GM23338 (cell line): ENCODE measurements at places on chromosomes 2 and 18.
A peak's percentile ranks its signal among the peaks of the same experiment; 100 is the strongest.

GRCh38 chr2:84879584-84880394 is 1.1 kb downstream of the TRABD2A start:
- DNase-seq = peak; percentile 63

DNA sequence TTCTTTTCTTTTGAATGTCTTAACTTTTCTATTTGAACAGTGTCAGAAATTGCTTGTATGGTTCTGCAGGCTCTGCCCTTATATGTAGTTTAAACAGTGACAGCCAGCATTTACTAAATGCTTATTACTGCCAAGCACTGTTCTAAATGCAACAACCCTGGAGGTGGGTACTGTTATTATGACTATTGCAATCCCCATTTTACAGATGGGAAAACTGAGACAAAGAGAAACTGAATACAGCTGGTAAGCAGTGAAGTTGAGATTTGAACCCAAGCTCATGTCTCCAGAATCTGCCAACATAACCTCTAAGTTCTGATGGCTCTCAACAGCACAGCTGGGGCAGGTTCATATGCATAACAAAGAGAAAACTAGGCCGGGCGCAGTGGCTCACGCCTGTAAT is 105.7 kb upstream of the GATA6 start:
- no peak for DNase-seq

DNA sequence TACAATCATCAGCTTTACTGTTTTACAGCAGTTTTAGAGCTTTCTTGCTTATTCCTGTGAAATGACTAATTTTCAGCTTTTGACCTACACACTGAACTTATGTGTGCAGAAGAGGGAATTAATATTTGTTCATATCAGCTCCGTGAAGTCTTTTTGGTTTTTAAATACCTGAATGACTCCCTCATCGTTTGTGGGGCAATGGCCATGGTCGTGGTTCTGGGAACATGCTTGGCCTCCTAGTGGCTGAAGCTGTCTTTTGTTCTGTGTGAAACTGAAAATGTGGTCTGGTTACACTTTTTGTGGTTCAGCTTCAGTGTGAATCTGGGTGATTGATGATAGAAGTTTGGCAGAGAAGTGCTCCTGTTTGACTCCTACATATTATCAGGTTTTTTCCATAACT is 408.1 kb downstream of the THSD7B start:
- DNase-seq = peak; percentile 60

DNA sequence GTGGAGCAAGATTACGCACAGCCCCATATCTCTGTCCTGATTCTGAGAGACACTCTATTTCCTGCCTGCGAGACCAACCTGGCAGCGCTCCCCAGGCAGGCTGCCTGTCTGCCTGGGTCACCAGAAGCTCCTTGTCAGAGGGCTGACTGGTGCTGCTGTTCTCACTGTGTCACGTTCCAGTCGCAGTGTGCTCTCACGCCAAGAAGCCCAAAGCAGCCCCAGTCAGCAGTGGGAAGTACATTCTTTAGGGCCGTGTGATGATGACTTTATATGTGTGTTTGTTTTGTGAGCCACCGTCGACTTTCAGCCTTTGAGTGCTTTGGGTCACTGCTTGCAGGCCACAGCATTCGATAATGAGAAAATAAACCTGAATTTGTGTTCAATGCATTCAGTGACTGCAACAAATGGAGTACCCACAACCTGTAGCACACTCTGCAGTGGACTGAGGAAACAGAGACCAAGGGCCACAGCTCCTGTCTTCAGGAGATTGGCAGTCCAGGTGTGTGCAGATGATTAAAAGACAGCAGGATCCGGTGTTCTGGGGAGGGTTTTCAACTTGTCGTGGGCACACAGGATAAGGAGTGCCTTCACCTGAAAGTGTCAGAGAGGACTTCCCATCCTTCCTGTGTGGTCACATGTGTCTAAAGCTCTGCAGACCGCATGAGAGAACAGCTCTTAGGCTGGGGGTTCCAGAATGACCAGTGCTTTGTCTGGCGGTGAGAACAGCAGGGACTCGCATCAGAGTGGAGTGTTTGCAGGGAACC is 4.8 kb downstream of the TNFRSF11A start:
- peak; percentile 21 for DNase-seq

- DNase-seq = no peak
Measured at GRCh38 chr2:20404950-20405349, 41.9 kb upstream of the RHOB start.

DNA sequence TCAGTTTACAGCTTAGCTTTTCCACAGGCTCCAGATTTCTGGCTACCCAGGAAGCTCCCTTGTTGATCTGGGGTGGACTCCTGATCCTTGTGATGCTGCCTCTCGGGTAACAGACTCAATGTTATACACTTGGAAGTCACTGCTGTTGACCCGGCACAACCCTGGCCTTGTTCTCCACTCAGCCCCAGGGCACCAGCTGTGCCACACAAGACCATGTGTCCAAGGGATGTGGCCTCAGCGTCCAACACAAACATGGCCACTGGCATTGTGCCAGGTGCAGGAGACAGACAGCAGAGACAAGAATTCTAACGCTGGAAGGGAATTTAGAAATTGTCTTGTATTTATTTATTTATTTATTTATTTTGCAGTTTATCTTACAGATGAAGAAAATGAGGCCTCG is 39.0 kb upstream of the PPP4R1 start:
- DNase-seq = no peak

DNA sequence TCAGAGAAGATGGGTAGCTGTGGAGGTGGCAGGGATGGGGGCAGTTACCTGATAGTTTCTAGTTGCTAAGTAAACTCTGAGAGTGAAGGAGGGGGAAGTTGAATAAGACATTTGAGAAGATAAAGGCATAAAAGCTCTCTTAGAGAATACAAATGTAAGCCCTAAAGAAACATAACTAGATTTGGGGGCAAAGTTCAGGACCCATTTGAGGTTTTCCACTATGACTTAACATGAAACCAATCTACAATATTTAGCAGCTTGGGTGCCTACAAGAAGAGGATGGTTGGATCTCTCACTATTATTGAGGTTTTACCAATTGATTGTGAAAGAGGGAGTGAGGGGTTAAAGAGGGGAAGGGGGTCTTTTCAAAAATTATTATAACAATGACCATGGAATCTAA is 34.4 kb upstream of the LYPD6 start:
- DNase-seq = no peak

GRCh38 chr2:104385743-104386142 is 468.2 kb upstream of the POU3F3 start:
- DNase-seq = no peak

GRCh38 chr2:30436859-30437435 is 10.1 kb upstream of the LCLAT1 start:
- no peak for DNase-seq

DNA sequence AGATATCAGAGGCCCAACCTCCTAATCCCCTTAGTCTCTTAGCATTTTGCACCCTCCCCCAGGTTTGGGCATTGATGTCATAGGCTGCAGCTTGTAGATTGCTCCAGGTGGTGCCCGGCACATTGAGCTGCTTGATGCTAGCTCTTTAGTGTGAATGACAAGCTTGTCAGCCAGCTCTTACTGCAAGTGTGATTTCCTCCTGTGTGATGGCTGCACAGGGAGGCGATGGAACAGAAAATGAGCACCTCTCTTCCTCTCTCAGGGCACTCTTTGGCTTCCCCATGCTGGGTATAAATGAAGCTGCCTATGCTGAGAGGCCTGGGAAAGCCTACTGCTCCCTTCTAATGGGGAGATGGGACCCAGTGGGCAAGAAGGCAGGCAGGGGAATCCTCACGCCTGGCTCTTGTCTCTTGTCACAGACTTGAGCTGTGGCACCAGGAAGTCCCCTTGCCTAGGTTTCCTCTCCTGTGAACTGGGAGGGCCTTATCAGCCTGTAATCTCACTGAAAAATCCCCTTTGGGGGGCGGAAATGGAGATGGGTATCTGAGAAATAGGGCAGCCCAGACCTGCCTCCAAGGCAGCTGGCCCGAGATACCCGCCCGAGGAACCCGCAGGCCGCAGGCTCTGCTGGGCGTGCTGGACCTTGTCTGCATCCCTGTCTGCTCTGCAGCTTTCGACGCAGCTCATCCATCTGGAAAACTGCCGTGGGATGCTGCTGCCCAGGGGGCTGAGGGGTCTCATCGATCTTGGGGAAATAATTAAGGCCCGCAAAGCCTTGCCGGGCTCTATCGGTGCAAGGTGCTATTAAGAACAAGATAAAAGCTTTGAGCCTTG is 163.5 kb upstream of the CXCR4 start:
- no peak for DNase-seq

GRCh38 chr2:62568983-62569837 is 63.2 kb upstream of the TMEM17 start:
- DNase-seq = no peak

- DNase-seq = no peak
Measured at GRCh38 chr2:184689638-184690037, 91.3 kb downstream of the ZNF804A start.

DNA sequence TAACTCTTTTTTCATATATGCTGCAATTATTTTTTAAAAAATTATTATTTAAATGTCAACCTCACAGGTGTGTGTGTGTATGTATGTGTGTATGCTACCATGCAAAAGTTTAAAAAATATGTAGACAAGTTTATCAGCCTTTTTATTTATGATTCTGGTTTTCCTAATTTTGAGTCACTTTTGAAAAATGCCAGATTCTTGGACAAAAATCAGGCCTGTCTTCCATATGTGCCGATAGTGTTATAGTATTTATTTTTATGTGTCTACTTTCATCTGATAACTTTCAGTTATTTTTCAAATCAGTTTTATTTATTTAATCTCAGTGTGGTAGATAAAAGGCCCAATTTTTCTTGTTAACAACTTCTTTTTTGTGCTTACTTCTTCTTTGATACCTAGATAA is 176.2 kb downstream of the RDH14 start:
- no peak for DNase-seq

DNA sequence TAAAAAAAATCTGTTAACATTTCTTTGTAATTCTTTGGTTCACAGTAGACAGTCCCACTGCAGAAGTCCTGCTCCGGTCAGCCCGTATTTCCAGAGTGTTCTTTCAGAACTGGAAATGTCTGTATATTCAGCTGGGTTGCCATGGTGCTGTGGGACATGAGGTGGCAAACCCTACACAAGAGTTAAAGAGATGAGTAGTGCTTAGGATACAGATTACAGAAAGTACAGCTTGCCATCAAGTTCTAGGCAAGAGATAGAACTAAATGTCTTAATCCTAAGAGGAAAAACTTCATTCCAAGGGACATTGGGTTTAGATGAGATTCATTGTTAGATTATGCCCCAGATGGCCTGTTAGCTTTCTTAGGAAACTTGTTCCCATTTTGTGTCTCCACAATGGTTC is 60.1 kb downstream of the FMNL2 start:
- DNase-seq = no peak

GRCh38 chr2:206716623-206717022 is 1.6 kb downstream of the DYTN start:
- no peak for DNase-seq

GRCh38 chr2:218879776-218880101 is 913 bp upstream of the WNT10A start:
- no peak for DNase-seq

GRCh38 chr2:149552226-149552625 is 35.3 kb downstream of the MMADHC start:
- DNase-seq = no peak

DNA sequence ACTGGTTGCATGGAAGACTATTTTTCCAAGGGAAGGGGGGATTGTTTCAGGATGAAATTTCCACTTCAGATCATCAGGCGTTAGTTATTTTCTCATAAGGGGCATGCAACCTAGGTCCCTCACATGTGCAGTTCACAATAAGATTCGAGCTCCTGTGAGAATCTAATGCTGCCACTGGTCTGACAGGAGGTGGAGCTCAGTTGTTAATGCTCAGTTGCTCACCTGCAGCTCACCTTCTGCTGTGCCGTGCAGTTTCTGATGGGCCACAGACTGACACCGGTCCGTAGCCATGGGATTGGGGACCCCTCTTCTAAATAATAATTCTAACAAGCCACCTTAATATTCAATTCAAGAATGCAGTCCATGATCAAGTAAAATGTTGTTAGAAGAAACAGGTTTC is 34.9 kb downstream of the PLCL1 start:
- DNase-seq = no peak

GRCh38 chr2:221399183-221399582 is 172.9 kb downstream of the EPHA4 start:
- DNase-seq = peak; percentile 45

DNA sequence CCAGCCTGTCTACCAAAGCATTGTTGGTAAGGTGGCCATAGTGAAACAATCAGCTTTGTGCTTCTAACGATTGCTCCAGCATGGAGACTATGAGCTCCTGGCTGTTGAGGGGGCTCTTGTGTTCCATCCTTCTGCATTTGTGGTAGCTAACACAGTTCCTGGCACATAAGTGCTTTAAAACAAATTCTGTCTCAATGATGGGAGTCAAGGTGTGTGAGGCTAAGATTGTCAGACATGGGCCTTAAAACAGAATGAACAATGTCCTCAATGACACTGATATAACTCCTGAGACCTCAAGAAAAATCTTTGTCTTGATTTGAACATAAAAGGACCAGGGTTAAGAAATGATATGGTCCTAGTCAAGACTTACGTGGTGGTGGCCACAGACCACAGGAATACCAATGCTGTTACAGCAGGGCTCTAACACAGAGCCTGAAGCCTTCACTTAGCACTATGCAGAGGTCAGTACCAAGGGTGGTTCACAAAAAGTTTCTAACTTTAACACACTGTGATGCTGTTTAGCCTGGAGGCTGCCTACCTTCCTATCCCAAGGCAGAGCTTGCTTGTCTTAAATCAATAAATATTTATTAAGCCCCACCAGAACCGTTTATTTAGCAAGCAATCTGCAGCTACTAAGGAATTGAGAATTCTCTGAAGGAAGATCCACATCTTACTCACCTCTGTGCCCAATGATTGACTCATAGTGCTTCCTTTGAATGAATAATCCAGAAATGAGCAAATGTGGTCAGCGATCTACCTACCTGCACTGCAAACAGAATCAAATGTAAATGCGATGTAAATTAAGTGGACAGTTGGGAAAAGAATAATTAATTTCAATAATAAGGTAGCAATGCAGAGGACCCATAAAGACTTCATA is 35.1 kb downstream of the EVA1A start:
- DNase-seq = no peak

- peak; percentile 75 for DNase-seq
Measured at GRCh38 chr2:60581433-60582282, 28.2 kb upstream of the BCL11A start.
